NCI-H1436 treated with DMSO at 0.1 percent for 48 hours (cell line): ENCODE measurements at places on chromosomes 1 and 21.

GRCh38 chr21:30842990-30843389 is 13.4 kb upstream of the KRTAP7-1 start:
- DNase-seq: no peak

DNA sequence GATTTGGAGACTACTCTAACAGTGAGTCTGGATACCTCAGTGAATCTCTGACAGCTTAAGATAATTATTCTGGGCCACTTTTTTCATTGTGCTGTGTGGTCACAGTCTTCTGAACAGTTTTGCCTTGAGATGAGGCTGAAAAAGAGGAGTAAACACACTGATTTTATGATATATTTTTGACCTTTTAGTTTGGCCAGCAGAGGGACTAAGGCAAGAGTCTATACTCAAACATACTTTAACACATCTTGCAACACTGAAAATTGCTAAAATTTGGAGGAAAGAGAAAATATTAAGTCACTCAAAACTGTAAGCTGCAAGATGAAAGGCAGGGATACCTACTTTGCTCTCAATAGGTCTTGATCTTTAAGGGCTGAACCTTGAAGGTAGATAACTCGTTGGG is 182.7 kb downstream of the KCNT2 start:
- no peak for DNase-seq

GRCh38 chr1:28301368-28302174 is 27.3 kb upstream of the MED18 start:
- DNase-seq: no peak

DNA sequence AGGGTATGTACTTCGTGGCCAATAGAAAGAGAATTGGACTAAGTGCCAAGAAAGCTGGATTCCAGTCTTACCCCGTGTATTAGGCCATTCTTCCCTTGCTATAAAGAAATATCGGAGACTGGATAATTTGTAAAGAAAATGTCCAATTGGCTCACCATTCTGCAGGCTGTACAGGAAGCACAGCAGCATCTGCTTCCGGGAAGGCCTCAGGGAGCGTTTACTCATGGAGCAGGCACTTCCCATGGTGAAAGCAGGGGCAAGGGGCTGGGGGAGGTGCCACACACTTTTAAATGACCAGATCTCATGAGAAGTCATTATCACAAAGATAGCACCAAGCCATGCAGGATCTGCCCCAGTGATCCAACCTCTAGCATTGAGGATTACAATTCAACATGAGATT is 7.8 kb upstream of the AMIGO1 start:
- no peak for DNase-seq

DNA sequence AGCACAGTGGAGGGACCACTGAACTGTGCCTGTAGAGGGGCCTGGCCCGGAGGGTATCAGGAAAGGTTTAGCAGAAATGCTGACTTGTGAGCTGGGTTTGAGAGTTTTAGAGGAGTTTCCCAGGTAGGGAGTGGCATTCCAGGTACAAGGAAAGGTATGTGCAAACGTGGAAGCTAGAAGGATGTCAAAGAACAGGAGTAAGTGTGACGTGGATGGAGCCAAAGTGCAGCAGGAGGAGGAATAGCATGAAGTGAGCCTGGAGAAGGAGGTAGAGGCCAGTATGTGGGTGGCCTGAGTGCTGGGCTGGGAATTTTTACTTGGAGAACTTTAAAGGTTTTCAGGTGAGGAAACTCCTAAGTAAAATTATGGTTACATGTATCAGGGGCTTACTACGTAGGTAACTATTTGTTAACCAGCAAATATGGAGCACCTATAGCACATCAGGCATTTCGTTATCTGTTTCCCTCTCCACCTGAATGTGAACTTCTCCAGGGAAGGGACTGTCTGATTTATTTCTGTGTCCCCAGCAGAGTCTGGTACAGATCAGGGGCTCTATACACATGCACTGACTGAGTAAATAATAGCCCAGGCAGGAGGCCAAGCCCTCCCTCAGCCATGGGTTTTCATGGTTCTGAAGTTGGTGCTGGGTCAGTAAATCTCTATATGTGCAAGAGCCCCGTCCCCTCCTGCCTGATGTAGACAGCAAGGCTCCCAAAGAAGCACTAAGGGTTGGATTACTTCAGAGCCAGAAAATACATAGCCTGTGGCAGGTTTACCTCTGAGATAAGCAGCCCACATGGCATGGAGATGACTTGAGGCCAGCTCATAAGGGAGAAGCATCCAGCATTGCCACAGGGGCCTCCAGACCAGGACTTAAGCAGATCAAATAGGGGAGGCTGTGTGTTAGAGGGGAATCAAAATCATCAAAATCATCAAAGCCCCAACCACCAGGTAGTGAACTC is 43.4 kb downstream of the CDCP2 start:
- no peak for DNase-seq

GRCh38 chr21:43869486-43870325 is 4.7 kb downstream of the AGPAT3 start:
- DNase-seq: no peak

GRCh38 chr1:234885601-234886000 is 243.0 kb downstream of the TOMM20 start:
- no peak for DNase-seq

GRCh38 chr1:216898801-216899200 is 175.6 kb upstream of the ESRRG start:
- DNase-seq: no peak

DNA sequence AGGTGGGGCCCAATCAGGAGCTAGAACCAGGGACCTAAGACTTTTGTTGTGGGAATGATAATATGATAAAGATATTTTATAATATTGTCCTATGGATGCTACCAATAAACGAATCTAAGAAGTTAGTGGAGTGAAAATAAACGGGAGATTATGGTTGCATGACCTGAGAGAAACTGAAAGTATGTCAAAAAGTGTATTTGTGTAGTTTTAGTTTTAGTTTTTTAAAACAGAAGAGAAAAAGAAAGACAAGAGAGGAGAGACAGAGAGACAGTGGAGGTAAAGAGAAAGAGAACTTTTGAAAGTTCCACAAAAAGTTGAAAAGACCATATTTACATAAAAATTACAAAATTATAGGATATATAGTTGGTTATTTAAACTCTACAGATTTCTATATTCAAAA is 64.1 kb upstream of the TMPRSS15 start:
- no peak for DNase-seq

DNA sequence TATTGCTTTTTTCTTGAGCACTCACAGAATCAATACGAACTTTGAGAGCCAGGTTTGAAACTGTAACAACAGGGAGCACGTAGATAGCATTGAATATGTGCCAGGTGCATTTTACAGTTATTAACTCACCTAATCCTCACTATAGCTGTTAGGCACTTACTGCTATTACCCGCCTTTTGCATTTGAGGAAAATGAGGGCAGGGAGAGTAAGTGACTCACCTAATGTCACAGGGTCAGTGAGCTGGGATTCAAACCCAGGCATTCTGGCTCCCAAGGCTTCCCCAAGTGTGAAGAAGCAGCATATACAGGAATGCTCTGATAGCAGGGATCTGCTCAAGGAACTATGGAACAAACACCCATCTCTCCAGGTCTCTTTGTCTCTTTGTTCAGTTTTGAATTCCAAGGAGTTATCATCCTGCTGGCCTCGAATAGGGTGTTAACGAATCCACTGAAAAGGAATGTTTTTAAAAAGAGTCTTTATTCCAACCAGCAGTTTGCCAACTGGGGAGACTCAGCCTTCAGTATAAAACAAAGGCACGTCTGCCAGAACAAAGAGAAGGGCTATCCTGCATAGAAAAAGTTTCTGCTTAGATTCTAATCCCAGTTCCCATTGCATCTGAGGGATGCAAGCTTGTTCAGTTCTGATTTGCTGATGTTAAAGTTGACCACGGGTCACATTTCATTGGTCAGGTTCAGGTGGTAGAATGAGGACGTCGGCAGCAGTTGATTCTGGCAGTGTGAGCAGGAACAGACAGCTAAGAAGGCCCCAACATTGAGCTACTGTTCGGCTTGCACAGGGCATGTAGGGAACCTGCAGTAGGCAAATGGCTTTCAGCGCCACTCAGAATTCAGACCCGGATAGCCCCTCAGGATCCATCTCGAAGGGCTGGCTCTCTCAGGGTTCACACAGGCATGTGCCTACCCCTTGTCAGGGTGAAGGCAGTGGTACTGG is 22.1 kb downstream of the TRIM67 start:
- DNase-seq: no peak

DNA sequence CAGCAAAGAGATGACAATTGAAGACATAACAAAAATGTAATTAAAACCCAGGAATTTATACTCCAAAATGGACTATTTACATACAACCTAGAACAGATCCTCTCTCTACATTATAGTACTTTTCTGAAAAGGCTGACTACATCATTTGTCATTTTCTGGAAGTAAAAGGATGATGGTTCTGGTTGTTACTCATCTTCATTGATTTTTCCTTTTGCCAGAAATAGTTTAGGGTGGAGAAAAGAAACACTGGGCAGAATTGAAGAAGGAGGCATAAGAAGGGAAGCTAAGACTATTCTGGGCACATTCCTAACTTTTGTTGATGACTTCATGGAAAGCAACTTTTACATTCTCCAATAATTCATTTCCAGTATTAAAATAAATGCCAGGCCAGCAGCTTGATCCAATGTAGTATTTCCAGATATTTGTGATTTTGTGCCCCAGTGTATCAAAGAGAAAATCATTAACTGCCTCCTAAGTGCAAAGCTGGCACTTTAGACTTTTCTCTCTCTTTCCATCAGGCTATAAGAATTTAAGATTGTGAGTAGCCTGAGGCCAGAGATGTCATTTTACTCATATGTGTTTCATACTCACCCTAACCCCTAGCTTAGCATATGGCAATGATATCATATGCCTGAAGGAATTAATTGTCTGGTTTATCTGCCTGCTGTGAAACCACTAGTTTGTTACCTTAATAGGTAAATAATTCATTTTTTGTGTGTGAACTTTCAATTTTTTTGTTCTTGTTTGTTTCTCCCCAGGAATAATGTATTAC is 369.5 kb upstream of the LYPLAL1 start:
- DNase-seq: no peak

GRCh38 chr1:31803610-31804009 is 12.2 kb downstream of the SPOCD1 start:
- DNase-seq: no peak

DNA sequence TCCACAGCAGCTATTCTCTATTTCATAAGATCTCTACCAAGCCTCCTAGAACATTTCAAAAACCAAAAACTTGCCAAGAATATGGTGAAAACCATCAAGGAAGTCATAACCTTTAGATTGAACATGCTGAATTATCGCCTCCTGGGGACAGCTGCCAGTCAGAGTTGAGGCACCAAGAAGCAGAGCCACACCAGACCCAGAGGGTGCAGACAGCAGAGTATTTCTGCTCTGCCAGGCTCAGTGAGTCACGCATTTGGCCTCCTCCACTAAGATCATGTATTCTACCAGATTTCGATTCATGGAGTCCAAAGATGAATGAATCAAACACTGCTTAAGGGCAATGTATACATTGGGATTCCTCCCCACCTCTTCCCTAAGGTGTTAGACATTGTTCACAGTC is 2.1 kb downstream of the F3 start:
- no peak for DNase-seq

- DNase-seq: no peak
Observed at GRCh38 chr1:201751872-201752271, 77.1 kb upstream of the IPO9 start.

GRCh38 chr1:37068897-37069296 is 34.6 kb upstream of the GRIK3 start:
- DNase-seq: peak; percentile 92

GRCh38 chr1:166627558-166627957 is 211.7 kb upstream of the POGK start:
- DNase-seq: no peak
